ENCODE measurements at places on chromosomes 7 and 10.

GRCh38 chr10:62582101-62582705 is 208.0 kb downstream of the ZNF365 start:
- no peak for DNase-seq

DNA sequence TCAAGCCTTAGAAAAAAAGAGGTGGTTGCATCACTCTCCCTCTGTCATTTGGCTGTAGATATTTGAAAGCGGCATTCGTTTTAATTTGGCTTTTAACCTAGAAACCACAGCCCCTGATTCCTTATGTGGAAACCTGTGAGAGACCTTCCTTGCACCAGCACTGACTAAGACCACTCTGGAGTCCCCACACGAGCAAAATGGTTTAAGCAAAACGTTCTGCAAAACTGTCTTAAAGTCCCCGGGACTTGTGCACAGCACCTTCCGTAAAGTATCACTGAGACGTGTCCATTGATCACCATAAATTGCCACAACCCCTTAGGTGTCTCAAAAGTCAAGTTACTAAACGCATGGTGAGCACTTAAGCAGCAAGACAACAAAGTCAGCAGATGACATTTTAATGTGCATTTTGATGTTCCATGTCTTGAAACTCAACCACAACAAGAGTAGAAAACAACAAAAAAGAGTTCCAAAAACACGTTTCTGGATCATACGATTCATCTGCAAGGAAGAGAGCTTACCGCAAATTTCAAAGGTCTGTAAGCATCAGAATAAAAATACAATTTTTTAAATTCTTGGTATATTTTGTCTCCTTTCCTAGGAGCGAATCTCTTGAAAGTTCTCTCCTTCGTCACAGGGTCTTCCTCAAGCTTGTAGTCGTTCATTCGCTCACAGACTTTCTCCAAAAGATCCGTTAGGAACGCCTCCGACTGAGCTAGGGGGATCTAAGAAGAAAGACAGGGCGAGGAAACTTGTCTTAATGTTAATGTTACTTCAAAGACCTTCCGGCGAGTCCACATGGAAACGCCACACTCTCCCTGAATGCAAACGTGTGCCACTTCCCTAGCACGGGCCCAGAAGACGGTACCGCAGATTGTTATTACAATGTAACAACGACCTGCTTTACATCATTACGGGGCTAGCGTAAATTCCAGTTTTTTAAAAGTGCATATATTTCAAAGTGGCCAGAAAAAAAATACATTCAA is 37.7 kb downstream of the CNPY1 start:
- peak; percentile 57 for DNase-seq

DNA sequence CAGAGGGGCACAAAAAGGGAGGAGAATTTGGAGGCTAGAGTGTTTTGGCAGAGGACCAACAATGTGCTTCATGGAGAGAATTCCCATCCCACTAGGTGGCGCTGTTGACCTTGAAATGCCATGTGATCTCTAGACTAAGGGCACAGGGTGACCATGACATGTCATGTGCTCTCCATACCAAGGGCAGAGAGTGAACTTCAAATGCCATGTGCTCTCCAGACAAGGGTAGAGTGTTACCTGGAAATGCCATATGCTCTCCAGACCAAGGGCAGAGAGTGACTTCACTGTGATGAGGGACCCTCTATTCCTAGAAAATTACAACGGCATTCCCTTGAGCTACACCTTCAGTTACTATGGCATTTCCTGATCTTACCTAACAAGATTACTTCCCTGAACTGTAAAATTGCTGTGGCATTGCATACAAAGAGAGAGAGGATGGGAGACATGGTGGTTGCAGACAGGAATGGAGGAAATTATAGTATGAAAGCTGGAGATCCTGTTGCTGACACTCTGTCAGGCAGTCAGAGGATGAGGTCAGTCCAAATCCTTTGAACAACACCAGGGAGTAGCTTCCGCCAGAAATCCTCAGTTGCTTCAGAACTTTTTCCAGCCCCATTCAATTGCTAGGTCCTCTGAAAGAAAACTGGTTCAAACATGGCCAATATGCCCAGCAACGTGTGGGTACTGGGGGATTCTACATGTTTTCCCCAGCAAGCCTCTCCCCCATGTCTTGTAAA is 60.9 kb upstream of the ACSM6 start:
- DNase-seq = peak; percentile 59

GRCh38 chr7:129144834-129145668 is 544 bp downstream of the TSPAN33 start:
- DNase-seq = no peak

GRCh38 chr10:33385015-33385414 is 50.5 kb upstream of the NRP1 start:
- no peak for DNase-seq

DNA sequence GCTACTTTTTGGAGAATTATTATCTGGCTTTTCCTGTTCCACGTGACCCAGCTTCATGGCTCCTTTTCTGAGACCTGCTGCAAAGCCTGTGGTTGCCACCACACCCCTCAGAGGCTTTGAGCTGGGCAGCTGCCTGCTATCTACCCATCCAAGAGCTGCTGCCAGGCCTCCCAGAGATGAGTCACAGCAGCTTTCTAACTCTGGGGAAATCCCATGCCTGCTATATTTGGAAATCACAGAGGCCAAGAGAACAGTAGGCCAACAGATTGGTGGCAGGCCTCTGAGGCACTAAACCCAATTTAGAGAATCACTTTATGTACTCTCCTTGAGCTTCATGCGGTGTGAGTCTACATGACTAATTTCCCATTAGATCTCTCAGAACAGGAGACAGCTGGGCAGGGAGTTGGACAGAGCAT is 35.2 kb downstream of the SGCE start:
- DNase-seq = peak; percentile 65

GRCh38 chr10:10530313-10530712 is 487.4 kb upstream of the CELF2 start:
- no peak for DNase-seq

GRCh38 chr10:123496996-123497660 is 169.0 kb upstream of the GPR26 start:
- no peak for DNase-seq

- no peak for DNase-seq
Measured at GRCh38 chr10:76152186-76152585, 720.8 kb downstream of the LRMDA start.

DNA sequence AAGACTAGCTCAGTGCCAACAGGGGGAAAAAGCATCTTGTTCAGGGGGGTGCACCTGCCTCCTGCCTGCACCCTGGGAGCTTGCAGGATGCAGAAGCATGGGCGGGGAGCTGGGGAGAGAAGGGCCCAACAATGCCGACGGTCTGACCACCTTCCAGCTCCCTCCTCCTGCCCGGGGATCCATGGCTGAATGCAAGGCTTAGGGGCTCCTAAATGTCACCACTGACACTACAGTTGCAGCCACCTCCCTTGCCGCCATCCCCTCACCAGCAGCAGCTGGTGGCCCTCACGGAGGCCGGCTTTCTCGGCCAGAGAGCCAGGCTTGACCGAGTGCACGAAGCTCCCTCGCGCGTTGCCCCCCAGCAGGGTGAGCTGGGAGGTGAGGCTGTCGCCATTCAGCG is 78.8 kb upstream of the GNA12 start:
- DNase-seq = no peak

GRCh38 chr10:1411451-1411850 is 325.9 kb downstream of the ADARB2 start:
- DNase-seq = no peak

DNA sequence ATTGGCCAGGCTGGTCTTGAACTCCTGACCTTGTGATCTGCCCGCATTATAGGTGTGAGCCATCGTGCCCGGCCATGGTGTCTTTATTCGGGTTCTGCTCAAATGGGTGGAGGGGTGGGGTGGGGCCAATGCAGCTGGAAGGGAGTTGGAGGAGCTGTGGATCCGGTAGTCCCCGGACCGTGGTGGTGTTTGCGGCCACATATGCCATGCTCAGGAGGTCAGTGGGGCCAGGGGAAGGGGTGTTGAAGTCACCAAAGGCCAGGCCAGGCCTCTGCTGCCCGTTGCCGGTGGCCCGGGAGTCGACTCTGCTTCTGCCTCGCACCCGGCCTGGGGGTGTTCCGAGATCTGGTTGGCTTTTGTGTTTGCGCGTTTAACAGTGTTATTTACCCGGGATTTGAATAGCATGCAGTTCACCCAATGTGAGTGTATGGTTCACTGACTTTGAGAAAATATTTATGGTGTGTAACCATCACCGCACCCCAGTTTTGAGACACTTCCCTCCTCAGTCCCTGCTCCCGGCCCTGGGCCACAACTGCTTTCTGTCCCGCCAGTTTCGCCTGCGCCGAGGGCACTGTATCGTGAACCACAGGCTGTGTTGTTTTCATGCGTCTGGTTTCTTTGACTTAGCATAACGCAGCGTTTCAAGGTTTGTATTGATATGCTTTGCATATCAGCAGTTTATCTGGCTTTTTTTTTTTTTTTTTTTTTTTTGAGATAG is 10.7 kb downstream of the INPP5A start:
- no peak for DNase-seq

GRCh38 chr7:87129332-87129731 is 22.9 kb upstream of the DMTF1 start:
- DNase-seq = peak; percentile 82

- DNase-seq = no peak
Measured at GRCh38 chr7:12450615-12451014, 47.0 kb upstream of the VWDE start.

GRCh38 chr7:149205690-149206381 is 10.5 kb downstream of the ZNF282 start:
- DNase-seq = no peak

GRCh38 chr10:29012926-29013554 is 275.8 kb upstream of the LYZL1 start:
- DNase-seq = no peak

GRCh38 chr7:1750541-1751021 is 80.5 kb downstream of the ELFN1 start:
- DNase-seq = no peak

DNA sequence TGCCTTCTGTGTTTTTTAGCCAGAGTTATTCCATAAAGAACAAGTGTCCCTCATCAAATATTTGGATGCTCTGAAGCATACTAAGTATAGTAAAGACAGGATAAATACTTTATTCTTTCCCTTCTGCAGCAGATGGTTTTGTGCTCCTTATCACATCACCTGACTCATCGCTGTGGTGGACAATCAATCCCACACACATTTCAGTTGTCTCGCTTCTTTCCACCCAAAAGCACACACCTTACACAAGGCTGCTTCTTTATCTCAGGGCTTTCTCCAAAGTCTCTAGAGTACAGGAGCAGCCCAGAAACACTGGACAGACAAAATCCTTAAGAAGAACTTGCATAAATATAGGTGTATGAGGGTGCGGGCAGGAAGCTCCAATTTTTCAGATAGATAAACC is 43.4 kb downstream of the IGF2BP3 start:
- DNase-seq = no peak

DNA sequence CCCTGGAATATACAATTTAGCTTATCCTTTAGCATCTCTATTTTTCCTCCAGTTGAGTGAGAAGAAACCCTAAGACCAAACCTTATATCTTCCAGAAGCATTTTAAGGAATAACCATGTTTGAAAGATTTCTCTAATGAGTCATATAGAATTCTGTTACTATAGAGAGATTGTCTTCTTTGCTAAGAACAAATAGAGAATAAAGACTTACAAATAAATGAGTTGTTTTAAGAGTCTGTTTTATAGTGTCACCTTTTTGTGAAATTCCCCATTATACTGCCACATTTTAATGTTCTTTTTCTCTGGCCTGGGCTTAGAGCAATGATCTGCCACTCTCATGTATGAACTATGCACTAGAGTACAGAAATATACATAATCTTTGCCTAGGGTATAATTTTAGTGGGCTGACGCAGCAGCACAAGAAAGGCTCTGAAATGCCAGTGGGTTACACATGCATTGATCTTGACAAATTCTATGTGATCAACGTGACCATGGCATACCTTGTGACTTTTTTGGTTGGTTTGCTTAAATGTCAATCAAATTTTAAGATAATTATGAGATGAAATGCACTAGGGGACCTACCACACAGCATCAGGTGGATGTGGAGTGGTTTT is 145.1 kb upstream of the MKLN1 start:
- DNase-seq = no peak

GRCh38 chr10:67698164-67698563 is 2.2 kb upstream of the CTNNA3 start:
- no peak for DNase-seq

GRCh38 chr7:17773289-17773626 is 167.0 kb downstream of the SNX13 start:
- no peak for DNase-seq

- DNase-seq = no peak
Measured at GRCh38 chr10:1412531-1413189, 324.7 kb downstream of the ADARB2 start.

DNA sequence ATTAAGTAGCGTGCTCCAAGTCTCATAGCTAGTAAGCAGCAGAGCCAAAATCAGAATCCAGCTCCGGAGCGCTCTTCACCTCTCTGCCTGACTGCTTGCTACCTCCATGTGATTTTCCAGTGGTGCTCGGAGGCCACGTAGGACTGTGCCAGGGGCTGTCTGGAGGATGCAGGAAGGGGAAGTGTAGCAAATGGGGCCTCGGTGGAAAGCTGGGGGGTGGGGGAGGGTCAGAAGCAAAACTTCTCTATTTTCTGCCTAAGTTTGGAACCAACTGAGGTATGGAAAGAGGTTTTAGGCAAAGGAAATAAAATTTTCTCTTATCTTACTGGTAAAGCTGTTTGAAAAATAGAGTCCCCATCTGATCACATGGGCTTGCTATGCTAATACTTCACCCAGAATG is 108.7 kb downstream of the TBXAS1 start:
- no peak for DNase-seq

- no peak for DNase-seq
Measured at GRCh38 chr7:27107391-27108381, 5.2 kb upstream of the HOXA2 start.

Measured in cerebellar cortex (tissue), 1 donor.